Aorta (tissue), 5 donors: ENCODE measurements at places on chromosomes 5 and 9.

DNA sequence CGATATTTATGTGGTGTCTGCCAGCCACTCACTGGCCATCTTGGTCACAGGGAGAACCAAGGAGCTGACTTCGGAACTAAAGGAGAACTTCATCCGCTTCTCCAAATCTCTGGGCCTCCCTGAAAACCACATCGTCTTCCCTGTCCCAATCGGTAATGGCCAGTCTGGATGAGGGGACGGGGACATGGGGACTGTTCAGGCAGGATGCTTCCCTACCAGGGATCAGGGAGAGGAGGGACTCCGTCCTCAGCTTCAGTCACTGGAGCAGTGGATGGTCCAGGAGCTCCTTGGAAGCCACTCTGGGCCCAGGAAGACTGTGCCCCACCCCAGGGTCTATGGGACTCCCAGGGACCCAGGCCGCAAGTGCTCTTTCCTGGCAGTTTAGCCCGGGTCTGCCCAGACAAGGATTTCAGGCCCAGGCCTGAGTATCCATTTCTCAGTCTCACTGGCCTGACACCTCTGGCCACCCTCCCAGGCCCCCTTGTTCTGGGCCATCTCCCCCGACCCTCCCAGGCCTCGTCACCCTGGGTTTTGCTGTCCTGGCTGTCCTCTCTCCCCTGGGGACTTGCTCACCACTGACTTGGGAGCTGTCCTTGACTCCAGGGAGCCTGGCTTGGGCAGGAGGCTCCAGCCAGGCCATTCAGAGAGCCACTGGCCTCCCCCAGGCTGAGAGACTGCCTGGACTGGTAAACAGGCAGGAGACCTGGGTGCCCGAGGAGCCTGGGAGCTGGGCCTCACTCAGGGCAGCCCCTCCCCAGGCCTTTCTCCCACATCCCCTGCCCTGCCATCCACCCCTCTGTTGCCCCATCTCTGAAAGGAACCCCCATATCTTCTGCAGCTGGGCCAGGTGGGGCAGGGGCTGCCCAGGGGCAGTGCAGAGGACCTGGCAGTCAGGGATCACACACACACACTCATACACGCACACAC is 3.1 kb downstream of the LCN2 start:
- DNase-seq = peak; percentile 70

DNA sequence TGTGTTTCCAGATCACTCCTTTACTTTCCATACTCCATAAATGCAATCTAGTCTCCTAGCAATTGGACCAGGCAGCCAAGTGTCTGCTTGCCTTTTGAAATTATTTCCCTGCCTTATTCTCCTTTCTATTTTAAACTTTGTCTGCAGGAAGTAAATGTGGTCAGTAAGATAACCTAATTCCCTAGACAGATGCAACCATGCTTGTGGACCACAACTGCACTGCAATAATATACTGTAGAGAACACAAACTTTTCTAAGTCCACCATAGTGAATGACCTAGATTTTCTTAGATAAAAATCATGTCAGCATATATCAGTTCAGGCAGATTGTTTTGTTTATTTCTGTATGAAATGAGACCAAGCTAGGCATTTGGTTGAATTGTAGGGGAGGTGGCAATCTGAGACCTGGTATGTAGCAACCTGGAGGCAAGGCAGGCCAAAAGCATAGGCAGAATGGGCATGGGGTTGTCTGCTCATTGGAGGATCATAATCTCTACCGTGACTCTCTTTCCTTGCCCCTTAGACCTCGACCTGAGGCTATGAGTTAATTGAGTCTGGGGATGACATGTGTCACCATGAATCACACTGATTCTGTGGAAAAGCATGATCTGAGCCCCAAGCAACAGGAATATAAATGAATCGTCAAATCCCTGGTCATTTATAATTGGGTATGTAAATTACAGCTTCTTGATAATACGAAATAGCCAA is 20.7 kb downstream of the ACTL7B start:
- no peak for DNase-seq

GRCh38 chr5:159906463-159906862 is 9.8 kb upstream of the ADRA1B start:
- DNase-seq = no peak

DNA sequence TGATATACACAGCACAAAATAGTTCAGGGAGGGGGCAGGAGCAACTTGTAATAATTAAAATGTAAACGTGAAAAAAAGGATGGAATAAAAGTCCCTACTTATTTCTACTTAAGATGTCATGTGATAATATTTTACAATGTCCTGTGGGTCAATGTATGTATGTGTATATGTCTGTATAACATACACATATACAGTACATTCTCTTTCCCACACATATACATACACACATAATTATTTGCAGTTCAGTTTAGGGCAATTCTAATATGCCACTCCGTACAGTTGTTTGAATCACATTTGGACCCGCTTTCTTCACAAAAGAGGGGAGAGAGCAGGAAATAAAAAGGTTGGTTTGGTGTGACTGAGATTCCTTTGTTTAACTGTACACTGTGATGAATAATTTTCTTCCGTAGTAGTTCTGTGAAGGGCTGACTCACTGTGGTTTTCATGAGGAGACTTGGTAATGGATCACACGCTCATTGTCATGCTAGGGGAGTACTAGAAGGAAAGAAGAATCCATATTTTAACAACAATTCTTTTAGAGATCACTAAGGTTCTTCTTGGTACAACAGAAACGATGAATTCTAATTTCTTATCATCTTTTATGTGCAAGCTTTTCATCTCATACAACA is 26.2 kb upstream of the ACOT12 start:
- DNase-seq = no peak

DNA sequence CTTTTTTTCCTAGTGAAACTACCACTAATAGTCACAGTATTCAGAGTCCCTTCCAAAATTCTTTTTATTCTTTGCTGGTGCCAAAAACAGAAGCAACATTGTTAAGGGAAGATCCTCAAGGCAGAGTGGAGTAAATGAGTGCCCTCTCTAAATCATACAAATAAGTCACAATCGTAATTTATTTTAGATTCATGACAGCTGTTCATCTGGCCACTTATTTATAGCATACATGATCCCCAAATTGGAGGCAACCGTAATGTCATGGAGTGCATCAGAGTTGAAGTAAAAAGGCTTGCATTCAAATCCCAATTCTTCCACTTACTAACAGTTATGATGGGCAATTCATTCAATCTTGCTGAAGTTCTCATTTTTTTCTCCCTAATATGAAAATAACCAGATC is 33.4 kb downstream of the POLK start:
- DNase-seq = no peak

DNA sequence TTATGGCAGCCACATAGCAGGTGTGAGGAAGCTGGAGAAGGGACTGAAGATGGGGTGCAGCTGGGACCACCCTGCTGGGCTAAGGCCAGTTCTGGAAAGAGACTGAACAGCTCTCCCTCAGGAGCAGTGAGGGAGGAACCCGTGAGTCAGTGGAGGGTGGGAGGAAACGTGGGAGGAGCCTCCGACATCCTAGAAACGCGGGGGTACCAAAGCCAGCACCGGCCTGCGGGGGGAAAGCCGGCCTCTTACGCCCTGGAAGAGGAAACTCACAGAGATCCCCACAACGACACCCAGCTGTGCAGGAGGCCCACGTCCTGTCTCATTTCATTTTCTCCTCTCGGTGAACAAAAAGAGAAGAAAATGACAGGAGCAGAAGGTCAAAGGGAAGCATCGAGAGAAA is 185.8 kb upstream of the IRX4 start:
- DNase-seq = no peak

GRCh38 chr5:76801159-76801802 is 17.5 kb upstream of the F2RL1 start:
- peak; percentile 55 for DNase-seq

DNA sequence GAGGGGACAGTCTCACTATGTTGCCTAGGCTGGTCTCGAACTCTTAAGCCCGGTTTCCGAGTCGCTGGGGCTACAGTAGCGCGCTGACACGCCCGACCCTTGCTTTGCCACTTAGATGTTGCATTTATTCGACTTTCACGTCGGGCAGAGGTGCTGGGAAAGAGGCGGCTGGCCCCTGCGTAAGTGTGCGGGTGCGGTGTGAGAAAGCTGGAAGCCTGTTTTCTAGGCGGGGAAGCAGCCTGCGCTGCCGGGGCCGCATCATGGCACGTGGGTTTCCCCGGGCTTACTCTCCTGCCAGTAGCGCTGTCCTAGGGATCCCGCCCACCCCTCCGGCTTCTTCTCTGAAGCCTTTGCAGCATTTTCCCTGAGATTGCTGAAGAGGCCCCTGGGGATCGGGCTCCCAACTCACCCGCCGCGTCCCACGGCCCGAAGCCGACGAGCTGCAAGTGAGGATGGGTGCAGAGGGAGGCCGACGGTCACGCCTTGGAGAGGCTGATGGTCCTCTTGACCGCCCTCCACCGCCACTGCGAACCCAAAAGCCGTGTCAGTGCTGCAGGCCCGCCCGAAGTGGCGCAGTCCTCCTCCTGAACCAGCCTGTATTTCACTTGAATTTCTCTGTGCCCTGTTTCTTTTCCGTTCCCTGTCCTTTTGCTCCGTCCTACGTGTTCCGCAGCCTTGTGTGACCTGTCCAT is 5.8 kb upstream of the TRIM41 start:
- DNase-seq = peak; percentile 70

GRCh38 chr5:124089578-124089977 is 577.6 kb downstream of the CSNK1G3 start:
- no peak for DNase-seq

GRCh38 chr5:136007271-136007670 is 21.5 kb upstream of the TGFBI start:
- DNase-seq = no peak

DNA sequence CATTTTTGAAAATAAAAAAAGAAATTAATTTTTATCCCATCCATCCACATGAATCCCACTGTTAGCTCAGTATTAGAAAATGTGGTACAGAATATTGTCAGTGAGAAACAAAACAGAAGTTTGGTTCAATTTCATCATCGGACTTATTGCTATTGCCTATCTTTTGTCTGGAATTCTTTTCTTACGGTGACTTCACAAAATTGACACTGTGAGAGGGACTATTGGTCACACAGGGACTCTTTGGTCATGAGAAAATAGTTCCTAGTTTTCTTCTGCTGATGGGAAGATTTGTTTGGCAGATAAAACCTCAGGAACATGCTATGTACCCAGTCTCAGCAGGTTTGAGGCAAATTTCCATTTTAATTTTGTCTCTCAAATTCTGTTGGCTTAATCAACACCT is 186.2 kb upstream of the ELL2 start:
- no peak for DNase-seq

DNA sequence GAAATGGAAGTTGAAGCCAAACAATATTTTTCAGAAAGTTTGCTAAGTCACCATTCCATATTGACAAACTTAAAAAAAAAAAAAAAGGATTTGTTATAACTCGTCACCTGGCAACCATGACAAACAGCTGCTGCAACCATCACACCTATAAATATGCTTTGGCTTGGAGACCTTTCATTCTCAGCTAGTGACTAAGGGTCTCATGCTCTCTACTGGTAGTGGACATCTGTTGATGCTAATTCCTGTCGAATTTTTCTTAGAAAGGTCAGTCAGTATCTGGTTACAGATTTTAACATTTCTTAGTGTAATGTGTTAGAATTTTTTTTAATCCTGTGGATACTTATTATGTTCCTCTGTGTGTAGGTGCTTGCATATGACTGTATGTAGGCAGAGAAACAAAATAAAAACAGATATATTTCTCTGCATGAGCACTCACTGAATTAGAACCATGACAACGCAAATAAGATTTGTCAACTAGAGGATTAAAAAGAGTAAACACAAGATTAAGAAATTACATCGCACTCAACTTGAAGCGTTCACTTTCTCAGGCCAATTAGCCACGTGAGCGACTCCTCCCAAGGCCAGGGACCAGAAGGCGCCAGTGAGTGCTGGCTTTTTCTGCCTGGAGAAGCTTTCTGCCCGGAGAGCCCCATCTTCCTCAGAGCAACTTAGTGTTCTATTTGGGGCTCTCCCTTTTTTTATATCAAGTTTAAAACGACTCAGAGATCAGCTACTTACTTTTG is 27.0 kb upstream of the ZNF622 start:
- no peak for DNase-seq

GRCh38 chr5:92863666-92864065 is 717.4 kb downstream of the NR2F1-AS1 start:
- DNase-seq = no peak

- DNase-seq = no peak
Measured at GRCh38 chr5:154782812-154783592, 27.8 kb downstream of the LARP1 start.

DNA sequence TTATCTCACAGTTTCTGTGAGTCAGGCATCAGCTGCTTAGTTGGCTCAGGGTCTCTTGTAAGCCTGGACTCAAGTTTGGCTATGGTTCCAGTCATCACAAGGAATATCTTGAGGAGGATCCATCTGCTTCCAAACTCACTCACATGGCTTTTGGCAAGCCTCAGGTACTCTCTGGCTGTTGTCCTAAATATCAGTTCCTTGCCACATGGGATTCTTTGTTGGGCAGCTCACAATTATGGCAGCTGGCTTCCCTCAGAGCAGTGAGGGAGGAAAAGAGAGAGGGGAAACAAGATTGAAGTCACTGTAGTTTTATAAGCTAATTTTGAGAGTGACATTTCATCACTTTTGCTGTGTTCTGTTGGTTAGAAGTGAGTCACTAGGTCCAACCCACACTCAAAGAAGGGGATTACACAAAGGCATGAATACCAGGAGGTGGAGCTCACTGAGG is 144.5 kb downstream of the GCNT1 start:
- no peak for DNase-seq

GRCh38 chr5:52870448-52870847 is 82.7 kb downstream of the ITGA1 start:
- peak; percentile 64 for DNase-seq

DNA sequence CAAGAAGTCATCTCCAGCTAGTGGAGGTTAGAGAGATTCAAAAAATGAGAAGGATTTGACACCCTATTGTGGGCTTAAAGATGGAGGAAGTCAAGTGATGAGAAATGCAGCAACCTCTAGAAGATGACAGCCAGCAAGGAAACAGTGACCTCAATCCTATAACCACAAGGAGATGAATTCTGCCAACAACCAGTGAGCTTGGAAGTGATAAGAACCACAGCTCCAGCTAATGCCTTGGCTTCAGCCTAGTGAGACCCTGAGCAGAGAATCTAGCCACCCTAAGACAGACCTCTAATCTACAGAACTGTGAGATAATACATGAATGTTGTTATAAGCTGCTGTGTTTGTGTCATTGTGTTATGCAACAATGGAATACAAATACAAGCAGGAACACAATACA is 262.4 kb downstream of the GRIA1 start:
- DNase-seq = no peak

GRCh38 chr9:1948541-1948940 is 66.6 kb upstream of the SMARCA2 start:
- DNase-seq = no peak

GRCh38 chr9:137056739-137057415 is 3.0 kb upstream of the ENTPD2 start:
- DNase-seq = no peak

- peak; percentile 20 for DNase-seq
Measured at GRCh38 chr5:135339623-135340022, 59.4 kb downstream of the MACROH2A1 start.

DNA sequence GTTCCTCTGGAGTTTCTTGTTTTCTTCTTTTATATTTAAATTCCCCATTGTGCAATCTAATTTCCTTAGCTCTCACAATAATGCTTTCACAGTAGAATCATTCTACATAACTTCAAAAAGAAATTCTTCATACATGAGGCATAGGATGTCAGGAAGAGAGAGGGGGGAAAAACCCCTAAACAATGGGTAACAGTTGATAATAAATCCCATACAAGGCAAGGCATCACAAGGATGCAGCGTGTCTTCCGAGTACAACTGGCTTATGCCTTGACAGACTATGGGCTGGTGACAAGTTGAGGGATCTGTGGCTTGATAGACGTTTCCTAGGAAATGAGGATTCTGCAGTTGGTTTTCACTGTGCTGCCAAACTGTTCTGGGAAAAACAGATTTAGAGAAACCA is 247.4 kb downstream of the ARL15 start:
- no peak for DNase-seq

- DNase-seq = no peak
Measured at GRCh38 chr9:19935422-19935821, 146.6 kb upstream of the SLC24A2 start.
